ENCODE measurements at places on chromosomes 4 and X.
A peak's percentile ranks its signal among the peaks of the same experiment; 100 is the strongest.

DNA sequence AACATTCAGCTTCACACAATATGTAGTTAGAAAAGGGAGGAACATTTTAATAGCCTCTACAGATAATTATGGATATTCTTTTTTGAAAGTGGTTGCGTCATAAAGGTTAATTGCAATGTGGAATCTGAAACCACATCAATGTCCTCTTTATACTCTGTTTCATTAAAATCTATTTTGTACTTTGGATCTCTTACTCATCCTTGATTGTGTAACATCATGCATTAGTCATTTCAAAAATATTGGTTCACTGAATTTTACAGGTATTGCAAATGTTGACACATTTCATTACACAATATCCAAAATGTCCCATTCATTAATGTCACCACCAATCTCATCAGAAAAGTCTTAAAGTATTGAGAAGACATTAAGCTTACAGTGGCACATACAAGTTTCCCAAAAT, 62.7 kb upstream of the USP9X start:
- DNase-seq, result no peak
- H3K36me3 ChIP-seq, result no peaks in the 10 kb centered on the region
- H3K4me1 ChIP-seq, result no peaks in the 10 kb centered on the region
- H3K27me3 ChIP-seq, result no peaks in the 10 kb centered on the region

DNA sequence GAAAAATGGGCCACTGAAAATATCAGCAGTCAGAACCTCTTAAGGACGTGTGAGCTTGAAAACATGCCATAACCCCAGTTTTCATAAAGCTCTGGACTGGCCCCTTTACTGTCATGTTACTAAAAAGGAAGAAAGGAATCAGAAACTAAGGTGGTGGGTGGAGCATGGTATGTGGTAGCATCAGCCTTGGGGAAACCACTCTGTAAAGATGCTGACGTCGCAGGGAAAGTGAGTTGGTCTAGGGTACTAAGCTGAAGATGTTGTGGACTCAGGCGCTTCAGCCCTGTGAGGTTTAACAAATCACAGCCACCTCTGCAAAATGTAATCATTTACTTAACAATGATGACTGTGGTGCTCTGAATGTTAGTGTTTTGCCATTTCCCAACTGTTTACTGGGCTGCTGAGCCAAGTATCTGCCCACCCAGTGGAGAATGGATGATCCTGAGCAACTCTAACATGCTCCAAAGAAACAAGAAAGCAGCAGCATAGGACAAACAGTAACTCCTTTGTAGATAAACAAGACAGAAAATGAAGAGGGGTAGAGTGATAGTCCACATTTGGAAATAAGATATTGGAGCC, 33.4 kb downstream of the C4orf54 start:
- no peaks in the 10 kb centered on the region for H3K4me1 ChIP-seq
- H3K4me3 ChIP-seq, result no peak overlapping the region
- no peaks in the 10 kb centered on the region for H3K27me3 ChIP-seq
- no peaks in the 10 kb centered on the region for H3K36me3 ChIP-seq
- DNase-seq, result no peak

- no peak overlapping the region for H3K27ac ChIP-seq
- H3K4me1 ChIP-seq, result no peaks in the 10 kb centered on the region
- no peak for DNase-seq
- H3K36me3 ChIP-seq, result no peaks in the 10 kb centered on the region
- no peak overlapping the region for H3K4me3 ChIP-seq
- no peaks in the 10 kb centered on the region for H3K27me3 ChIP-seq
Observed at GRCh38 chrX:86121916-86122315, 26.3 kb upstream of the DACH2 start.

GRCh38 chr4:107654694-107655093, 65.3 kb downstream of the PAPSS1 start:
- peaks cover 8% of the 10 kb centered on the region for H3K36me3 ChIP-seq
- no peaks in the 10 kb centered on the region for H3K27me3 ChIP-seq
- no peak for DNase-seq
- no peaks in the 10 kb centered on the region for H3K4me1 ChIP-seq
- no peak overlapping the region for H3K27ac ChIP-seq

DNA sequence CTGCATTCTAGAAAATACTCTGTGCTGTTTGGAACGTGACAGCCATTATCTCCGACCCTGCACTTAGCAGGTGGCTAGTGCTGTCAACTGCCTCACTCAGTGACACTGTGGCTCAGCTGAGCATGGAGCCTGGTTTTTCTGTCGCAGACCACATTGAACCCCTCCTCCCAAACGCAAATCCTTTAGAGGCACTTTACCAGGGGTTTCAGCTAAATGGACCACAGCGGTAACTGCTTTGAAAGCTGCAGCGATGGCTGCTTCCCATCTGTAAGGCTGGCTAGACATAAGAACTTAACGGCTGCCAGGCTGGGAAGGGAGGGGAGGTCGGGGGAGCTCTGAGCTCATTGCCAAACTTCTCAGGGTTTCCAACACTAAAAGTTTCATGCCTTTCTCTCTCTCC, 8.1 kb downstream of the SLC34A2 start:
- no peak overlapping the region for H3K27ac ChIP-seq
- H3K4me3 ChIP-seq, result no peak overlapping the region
- H3K27me3 ChIP-seq, result no peaks in the 10 kb centered on the region
- H3K4me1 ChIP-seq, result no peaks in the 10 kb centered on the region
- no peaks in the 10 kb centered on the region for H3K36me3 ChIP-seq

DNA sequence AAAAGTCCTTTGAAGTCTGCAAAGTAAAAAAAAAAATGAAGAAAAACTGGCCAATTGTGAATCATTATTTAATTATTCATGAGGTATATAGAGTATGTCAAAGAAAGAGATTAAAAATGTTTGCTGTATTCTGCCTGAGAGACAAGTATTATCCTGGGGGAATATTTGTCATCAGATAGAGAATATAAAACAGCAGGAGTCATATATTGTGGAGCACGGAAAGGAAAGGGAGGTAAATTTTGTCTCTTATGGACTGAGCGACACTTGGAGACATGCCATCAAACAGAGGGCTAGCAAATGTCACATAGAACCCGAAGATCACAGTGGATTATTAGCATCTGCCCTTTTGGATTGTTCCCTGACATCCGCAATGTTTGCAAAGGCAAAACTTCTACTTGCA, 39.2 kb upstream of the FAT1 start:
- no peak for DNase-seq
- peaks cover 11% of the 10 kb centered on the region for H3K4me1 ChIP-seq
- H3K36me3 ChIP-seq, result no peaks in the 10 kb centered on the region
- H3K27me3 ChIP-seq, result no peaks in the 10 kb centered on the region

- no peak overlapping the region for H3K27ac ChIP-seq
- H3K36me3 ChIP-seq, result no peaks in the 10 kb centered on the region
- DNase-seq, result no peak
- H3K27me3 ChIP-seq, result no peaks in the 10 kb centered on the region
- no peaks in the 10 kb centered on the region for H3K4me1 ChIP-seq
- H3K4me3 ChIP-seq, result no peak overlapping the region
Observed at GRCh38 chr4:168852933-168853713, 156.9 kb downstream of the CBR4 start.

GRCh38 chr4:172750910-172751309, 417.7 kb upstream of the GALNT7 start:
- H3K27ac ChIP-seq, result no peak overlapping the region
- no peak overlapping the region for H3K4me3 ChIP-seq
- no peaks in the 10 kb centered on the region for H3K27me3 ChIP-seq
- H3K36me3 ChIP-seq, result no peaks in the 10 kb centered on the region

GRCh38 chr4:145453163-145453520, 28.5 kb upstream of the SMAD1 start:
- no peak overlapping the region for H3K4me3 ChIP-seq
- no peak overlapping the region for H3K27ac ChIP-seq
- no peaks in the 10 kb centered on the region for H3K36me3 ChIP-seq
- H3K4me1 ChIP-seq, result no peaks in the 10 kb centered on the region

GRCh38 chr4:183828839-183829238, 76.3 kb upstream of the STOX2 start:
- no peaks in the 10 kb centered on the region for H3K36me3 ChIP-seq
- no peak overlapping the region for H3K4me3 ChIP-seq
- peaks cover 9% of the 10 kb centered on the region for H3K4me1 ChIP-seq
- H3K27me3 ChIP-seq, result no peaks in the 10 kb centered on the region

- no peak overlapping the region for H3K27ac ChIP-seq
- H3K4me1 ChIP-seq, result peaks cover 16% of the 10 kb centered on the region
- H3K36me3 ChIP-seq, result no peaks in the 10 kb centered on the region
- no peak for DNase-seq
- no peaks in the 10 kb centered on the region for H3K27me3 ChIP-seq
- no peak overlapping the region for H3K4me3 ChIP-seq
Observed at GRCh38 chr4:140777386-140777785, 21.2 kb upstream of the TBC1D9 start.

- no peaks in the 10 kb centered on the region for H3K36me3 ChIP-seq
- no peak overlapping the region for H3K4me3 ChIP-seq
- H3K27ac ChIP-seq, result no peak overlapping the region
- no peaks in the 10 kb centered on the region for H3K4me1 ChIP-seq
- no peaks in the 10 kb centered on the region for H3K27me3 ChIP-seq
Observed at GRCh38 chr4:40910706-40911105, 161.0 kb downstream of the NSUN7 start.

- no peaks in the 10 kb centered on the region for H3K4me1 ChIP-seq
- H3K36me3 ChIP-seq, result no peaks in the 10 kb centered on the region
- H3K27ac ChIP-seq, result no peak overlapping the region
- H3K4me3 ChIP-seq, result no peak overlapping the region
- DNase-seq, result no peak
Observed at GRCh38 chrX:118988911-118989310, 14.5 kb downstream of the LONRF3 start.

GRCh38 chrX:146189371-146189770, 371.7 kb downstream of the SLITRK2 start:
- no peaks in the 10 kb centered on the region for H3K27me3 ChIP-seq
- no peaks in the 10 kb centered on the region for H3K4me1 ChIP-seq
- DNase-seq, result no peak
- no peaks in the 10 kb centered on the region for H3K36me3 ChIP-seq
- no peak overlapping the region for H3K27ac ChIP-seq

DNA sequence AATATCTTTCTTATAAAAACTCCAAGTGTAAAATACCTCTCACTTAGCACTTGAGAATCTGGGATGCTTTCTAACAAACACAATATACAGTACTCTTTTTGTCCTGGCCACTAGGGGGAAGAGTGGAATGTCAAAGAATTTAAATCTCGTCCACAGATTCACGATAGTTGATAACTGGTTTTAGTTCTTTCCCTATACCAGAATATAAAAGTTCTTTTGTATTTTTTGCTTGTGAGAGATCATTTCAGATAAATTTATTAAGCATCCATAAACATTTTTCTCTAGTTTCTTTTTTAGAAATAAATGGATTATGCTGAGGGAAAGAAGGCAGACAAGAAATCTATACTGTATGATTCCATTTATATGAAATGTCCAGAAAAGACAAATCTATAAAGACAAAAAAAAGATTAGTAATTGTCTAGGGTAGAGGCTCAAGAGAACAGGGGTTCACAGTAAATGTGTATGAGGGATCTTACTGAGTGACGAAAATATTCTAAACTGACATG, 50.4 kb downstream of the MGARP start:
- no peaks in the 10 kb centered on the region for H3K27me3 ChIP-seq
- H3K4me3 ChIP-seq, result no peak overlapping the region
- no peak overlapping the region for H3K27ac ChIP-seq
- H3K4me1 ChIP-seq, result no peaks in the 10 kb centered on the region
- no peaks in the 10 kb centered on the region for H3K36me3 ChIP-seq

GRCh38 chrX:53094582-53094905, 602 bp downstream of the KANTR start:
- H3K4me3 ChIP-seq, result peak overlapping the region; percentile 28
- DNase-seq, result no peak
- H3K27ac ChIP-seq, result peak overlapping the region; percentile 86
- H3K4me1 ChIP-seq, result peaks cover 7% of the 10 kb centered on the region

DNA sequence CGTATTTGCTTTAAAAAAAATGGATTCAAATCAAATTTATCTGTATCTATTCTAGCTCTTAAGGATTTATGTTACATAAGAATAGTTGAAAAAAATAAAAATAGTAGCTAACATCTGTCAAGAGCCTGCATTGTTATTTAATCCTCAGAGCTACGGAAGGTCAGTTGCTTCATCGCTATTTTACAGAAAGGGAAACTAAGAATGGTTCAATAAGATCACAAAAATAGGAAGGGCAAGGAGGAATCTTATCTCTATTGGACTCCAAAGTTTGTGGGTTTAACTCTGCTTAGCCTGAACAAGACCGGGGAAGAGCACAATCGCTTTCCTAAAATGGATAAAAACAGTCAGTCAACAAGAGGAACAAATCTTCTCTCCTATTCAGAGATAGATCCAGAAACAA, 270.2 kb upstream of the SMIM31 start:
- no peak for DNase-seq
- no peak overlapping the region for H3K4me3 ChIP-seq
- no peaks in the 10 kb centered on the region for H3K36me3 ChIP-seq
- H3K27ac ChIP-seq, result no peak overlapping the region

DNA sequence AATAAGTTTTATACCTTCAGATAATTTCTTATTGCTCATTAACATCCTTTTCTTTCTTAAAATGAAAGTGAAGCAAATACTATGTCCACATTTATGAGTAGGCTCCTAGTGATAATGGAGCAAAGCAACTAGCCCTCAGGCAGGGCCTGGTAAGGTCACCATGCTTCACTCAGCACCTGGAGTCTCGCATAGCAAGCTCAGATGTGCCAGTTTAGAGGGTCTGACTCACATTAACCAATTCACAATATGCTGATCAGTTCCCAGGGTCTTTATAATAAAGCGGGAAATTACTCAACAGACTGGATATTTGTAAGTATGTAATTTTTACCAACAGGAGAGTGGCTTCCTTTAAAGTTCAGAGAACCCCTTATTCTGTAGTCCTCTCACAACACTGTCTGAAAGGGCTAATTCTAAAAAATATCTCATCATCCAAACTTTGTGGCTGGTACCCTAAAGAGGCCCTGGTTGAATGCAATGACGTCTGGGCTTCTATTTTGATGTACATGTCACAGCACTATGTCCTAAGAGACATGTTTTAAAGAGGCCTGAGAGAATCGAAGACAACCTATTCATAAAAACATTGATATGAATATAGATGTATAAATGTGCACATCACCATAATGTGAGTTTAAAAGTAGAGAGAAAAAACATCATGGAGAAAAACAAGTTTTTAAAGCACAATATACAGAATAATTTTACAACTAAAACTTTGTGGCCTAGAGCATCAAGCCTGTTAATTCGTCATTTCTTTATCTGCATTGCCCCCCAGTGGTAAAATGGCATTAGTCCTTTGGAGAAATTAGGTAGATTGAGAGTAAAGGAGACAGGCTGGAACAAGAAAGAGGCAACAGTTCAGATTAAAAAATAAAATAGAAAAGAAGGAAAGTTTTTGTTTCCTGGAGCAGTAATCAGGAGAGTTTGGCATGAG, 44.3 kb downstream of the IL21 start:
- H3K4me1 ChIP-seq, result no peaks in the 10 kb centered on the region
- H3K27ac ChIP-seq, result no peak overlapping the region
- no peak overlapping the region for H3K4me3 ChIP-seq

GRCh38 chr4:185359767-185360446, 35.8 kb downstream of the LRP2BP start:
- H3K4me3 ChIP-seq, result no peak overlapping the region
- no peak overlapping the region for H3K27ac ChIP-seq
- H3K4me1 ChIP-seq, result peaks cover 12% of the 10 kb centered on the region
- H3K27me3 ChIP-seq, result no peaks in the 10 kb centered on the region
- no peak for DNase-seq

- no peak for DNase-seq
- H3K4me3 ChIP-seq, result no peak overlapping the region
- peaks cover 16% of the 10 kb centered on the region for H3K4me1 ChIP-seq
Observed at GRCh38 chrX:40473460-40474204, 107.1 kb upstream of the ATP6AP2 start.

- peaks cover 13% of the 10 kb centered on the region for H3K4me1 ChIP-seq
- no peaks in the 10 kb centered on the region for H3K36me3 ChIP-seq
- peak; percentile 81 for DNase-seq
- H3K27me3 ChIP-seq, result no peaks in the 10 kb centered on the region
Observed at GRCh38 chr4:25552580-25553271, 102.9 kb upstream of the SLC34A2 start.

All from body of pancreas (tissue), 4 donors.